ENCODE measurements at places on chromosomes 16 and 17.

DNA sequence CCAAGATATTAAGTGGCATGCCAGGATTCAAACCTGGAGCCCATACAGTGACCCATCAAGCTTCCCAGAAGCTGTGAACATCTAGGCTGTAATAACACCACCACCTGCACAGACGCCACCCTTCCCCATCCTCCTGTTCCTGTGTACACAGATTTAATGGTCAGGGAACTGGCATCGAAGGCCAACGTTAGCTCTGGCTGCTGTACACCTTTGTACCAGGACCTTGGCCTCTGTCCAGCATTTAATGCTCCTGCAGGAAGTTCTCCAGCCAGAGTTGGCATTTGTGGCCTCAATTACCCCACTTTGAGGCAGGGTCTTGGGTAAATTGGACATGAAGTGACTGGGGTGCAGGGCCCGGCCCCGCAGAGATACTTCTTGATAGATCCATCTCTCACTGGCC, 49.3 kb downstream of the SCNN1B start:
- DNase-seq: no peak

DNA sequence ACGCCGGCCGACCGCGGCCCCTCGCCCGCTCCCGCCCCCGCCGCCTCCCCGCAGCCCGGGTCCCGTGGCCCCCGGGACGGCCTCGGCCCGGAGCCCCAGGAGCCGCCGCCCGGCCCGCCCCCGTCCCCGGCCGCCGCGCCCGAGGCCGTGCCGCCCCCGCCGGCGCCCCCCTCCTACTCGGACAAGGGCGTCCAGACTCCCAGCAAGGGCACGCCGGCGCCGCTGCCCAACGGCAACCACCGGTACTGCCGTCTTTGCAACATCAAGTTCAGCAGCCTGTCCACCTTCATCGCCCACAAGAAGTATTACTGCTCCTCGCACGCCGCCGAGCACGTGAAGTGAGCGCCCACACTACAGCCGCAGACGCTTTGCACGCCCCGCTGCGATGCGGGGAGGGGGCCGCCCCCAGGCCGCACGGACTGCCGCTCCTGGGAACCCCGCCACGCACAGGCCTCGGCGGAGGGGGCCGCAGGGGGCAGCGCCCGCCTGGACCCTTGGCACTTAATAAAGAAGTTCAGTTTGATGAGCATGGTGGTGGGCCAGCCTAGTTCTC, 35.5 kb upstream of the ZC3H18 start:
- no peak for DNase-seq

DNA sequence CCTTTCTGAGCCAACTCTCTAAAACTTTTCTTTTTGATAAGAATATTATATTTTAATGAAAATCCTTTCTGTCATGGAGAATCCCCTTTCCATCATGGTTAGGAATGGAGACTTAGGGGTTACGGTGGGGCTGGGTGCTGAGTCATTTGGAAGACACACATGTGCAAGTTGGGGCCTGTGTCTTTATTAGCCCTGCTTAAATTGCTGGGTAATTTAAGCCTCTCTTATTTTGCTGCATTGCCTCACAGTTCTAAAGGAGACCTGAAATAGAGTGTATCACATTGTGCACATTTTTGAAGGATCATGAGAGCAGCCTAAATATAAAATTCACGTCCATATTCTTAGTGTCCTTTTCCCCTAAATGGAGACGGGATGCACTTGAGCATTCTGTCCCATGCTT, 61.8 kb upstream of the RBFOX1 start:
- no peak for DNase-seq

DNA sequence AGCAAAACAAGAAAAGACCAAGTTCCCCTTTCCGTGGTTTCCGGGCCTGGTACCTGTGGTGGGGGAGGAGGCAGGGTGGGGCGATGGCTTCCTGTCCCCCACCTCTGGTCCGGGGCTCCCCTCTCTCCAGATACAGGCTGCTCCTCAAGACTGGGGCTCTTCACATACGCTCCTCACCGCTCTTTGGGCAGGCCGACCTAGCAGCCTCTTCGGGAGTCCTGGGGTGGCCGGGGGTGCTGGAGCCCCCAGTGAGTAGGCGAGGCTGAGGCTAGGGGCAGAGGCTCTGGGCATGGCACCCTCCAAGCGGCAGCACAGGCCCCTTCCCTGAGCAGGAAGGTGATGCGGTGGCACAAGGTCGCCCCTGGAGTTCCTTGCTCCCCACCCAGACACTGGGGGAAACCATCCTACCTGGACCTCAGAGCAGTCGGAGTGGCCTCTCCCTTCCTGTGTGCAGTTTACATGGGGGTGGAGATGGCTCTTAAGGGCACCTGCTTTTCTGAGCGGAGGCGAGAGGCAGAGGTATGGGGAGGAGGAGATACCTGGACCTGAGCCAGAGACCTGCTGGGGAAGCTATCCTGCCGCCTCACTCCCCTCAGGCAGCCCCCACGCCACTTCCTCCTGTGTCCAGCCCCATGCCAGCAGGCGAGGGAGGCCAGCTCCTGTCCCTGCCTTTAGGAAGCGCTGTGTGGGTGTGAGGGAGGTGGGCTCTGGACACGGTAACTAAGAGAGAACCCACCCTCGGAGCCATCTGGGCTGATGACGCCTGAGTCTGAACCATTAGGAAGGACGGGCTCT, 891 bp downstream of the CORO1A start:
- DNase-seq: no peak

DNA sequence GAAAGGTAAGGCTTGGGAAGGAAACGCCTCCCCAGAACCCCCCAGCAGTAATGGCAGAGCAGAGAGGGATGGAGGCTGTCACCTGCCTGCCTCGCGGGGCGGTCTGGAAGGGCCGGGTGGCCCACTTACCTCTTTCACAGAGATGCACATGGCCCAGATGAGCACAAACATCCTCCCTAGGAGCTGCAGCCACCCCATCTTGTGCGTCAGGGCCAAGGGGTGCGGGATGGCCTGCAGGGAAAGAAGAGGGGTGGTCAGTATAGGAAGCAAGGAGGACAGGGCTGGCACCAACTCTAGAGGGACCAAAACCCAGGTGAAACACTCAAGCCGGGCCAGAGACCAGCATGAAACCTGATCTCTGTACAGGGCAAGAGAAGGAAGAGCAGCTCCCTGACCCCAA, 29.7 kb downstream of the TRPV3 start:
- DNase-seq: no peak

DNA sequence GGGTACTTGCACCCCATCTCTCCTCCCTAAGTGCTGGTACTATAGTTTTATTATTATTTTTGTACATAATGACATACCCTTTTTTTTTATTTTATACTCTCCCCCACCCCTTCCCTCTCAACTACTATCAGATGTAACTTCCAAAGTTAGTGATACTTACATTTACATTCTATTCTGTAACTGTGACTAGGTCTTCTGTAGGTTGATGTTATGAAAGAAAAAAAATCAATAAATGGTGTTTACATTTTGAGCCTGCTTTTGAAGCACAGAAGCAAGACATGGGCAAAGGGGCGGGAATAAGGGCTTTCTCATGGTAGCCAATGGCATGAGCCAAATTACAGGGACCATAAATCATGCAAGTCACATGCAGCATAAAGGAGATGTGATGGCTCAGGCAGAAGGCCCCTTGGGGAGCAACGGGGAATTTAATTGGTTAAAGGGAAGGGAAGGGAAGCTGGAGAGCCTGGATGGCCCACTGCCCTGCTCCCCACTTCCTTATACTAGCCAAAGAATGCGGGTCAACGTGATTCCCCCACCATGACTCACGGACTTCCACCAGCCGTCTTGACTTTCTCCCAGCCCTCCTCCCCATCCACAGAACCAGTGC, 2.4 kb upstream of the ACSF2 start:
- DNase-seq: no peak

GRCh38 chr16:692356-693108, 2.3 kb upstream of the WDR24 start:
- no peak for DNase-seq

All from esophagus squamous epithelium (tissue), 5 donors.